ENCODE measurements at places on chromosomes 16 and 17. TPM values are rescaled to one million over a fixed set of nuclear protein-coding genes. Genes with fewer than 3 reads are reported as not detected.

GRCh38 chr17:38663125-38663751 is 11.5 kb downstream of the EPOP start:
- peak; percentile 54 for DNase-seq

GRCh38 chr16:57575468-57576277 is 33.2 kb downstream of the ADGRG5 start:
- no peak for DNase-seq

KRTAP9-4 gene
- not detected for total RNA-seq

PEMT gene
- 36.6 TPM for total RNA-seq

DYNLRB2 gene
- total RNA-seq: 7.2 TPM

AURKB gene
- total RNA-seq: 1.0 TPM
